GF-D8 (cell line): ENCODE measurements at places on chromosomes 11 and 22.

DNA sequence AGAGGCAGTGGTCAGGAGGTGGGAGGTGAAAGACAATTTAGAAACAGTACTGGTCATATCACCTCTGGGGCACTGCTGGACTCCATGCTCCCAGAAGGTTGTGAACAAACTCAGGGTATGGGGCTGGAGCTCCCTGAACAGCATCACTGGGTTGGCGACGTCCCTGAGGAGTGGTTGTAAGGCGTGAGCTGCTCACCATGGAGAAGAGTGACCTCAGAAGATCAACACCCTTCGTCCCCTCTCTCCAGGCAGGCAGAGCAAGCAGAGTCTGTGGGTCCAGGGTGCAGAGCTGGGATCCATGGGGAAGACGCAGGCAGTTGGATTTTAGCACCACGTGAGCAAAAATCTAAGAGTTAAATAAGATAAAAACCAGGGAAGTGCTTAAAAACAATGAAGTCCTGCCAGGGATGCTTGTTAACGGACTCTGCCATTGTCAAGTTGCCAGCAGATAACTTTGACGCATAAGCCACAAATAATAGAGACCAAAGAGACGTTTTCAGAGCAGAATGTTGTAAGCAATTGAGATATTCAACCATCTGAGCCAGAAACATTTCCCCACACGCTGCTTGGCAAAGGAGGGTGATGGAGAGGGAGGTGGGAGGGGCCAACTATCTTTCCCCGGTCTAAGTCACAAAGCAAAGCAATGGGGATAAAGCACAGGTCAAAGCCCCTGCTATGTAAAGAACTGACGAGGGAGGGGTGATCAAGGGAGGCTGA lies 13.6 kb downstream of the PNPLA5 start:
- no peak for DNase-seq

DNA sequence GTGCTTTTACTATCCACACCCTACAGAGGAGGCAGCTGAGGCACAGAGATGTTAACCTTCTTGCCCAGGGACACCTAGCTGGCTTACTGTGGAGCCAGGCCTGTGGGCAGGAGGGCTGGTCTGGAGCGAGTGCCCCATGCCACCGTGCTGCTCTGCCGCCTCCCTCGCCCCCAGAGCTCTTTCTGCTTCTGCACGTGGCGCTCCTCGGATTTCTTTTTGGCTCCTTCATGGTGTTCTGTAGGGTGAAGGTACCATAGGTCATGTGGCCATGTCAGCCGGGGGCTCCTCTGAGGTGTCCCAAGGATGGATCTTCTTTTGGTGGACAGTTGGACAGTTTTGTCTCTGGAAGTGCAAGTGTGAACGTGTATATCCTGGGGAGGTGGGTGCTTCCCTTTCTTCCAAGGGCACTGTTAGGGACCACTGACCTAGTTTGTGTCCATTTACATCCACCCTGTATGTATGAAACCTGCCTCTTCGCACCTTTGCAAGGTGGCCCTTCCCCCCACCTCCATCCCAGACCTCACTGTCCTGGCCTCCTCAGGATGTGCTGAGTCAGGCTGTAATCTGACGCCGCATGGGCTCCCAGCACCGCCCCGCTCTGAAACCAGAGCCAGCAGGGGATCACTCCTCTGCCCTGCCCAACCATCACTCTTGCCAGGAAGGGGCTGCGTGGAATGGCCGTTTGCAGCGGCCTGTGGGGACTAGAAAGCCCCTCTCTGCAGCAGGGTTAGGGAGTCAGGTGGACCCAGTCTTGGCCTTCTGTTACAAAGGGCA lies 31.7 kb downstream of the POLR3H start:
- no peak for DNase-seq

- no peak for DNase-seq
Measured at GRCh38 chr22:36510966-36511881, 4.4 kb upstream of the FOXRED2 start.

DNA sequence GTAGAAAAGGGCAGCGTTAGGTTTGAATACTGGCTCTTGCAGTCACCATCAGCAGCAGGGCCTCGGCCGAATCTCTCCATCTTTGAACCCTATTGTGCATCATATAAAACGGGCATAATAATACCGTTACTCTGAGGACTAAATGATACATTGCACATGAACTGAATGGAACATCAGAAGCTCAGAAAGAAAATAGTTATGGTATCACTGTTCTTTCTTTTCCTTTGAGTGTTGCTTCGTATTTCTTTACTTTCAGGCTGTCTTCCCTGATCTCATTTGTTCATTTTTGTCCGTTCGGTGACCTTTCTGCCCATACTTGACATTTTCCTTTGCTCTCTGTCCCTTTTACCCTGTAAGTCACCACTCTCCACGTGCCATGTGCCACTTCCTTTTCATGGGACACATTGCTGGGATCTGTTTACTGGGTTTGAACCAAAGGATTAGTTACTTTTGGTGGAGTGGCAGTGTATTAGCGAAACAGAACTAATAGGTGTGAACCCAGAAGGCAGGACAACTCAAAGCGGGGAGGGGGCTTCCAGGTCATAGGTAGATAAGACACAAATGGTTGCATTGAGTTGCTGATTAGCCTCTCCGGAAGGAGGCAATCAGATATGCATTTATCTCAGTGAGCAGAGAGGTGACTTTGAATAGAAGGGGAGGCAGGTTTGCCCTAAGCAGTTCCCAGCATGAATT lies 717 bp upstream of the ZNF202 start:
- DNase-seq, result no peak

DNA sequence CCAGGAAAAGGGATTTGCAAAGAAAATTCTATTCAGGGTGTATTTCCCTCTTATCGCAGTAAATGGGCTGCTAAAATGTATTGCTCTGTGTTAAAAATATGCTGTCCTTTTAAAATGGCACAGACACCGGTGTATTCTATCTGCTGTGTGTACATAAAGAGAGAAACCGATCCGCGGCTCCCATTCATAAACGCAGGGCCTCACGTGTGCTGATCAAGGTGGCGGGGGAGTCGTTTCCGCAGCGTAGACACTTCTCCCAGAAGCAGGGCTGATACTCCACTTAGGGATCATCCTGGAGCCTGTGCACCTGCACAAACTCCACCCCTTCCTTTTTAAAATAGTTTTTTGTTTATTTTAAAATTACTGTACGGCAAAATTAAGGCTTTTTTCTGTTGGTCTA lies 26.1 kb upstream of the IGSF9B start:
- no peak for DNase-seq

DNA sequence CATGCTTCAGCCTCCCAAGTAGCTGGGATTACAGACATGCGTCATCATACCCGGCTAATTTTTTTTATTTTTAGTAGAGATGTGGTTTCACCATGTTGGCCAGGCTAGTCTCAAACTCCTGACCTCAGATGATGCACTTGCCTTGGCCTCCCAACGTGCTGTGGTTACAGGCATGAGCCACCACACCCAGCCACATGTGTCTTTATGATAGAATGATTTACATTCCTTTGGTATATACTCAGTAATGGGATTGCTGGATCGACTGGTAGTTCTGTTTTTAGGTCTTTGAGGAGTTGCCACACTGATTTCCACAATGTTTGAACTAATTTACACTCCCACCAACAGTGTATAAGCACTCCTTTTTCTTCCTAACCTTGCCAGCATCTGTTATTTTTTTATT lies 276.2 kb downstream of the METTL15 start:
- DNase-seq, result no peak

- no peak for DNase-seq
Measured at GRCh38 chr11:12653729-12654128, 20.5 kb upstream of the TEAD1 start.
